ENCODE measurements at places on chromosomes 11 and 22.

DNA sequence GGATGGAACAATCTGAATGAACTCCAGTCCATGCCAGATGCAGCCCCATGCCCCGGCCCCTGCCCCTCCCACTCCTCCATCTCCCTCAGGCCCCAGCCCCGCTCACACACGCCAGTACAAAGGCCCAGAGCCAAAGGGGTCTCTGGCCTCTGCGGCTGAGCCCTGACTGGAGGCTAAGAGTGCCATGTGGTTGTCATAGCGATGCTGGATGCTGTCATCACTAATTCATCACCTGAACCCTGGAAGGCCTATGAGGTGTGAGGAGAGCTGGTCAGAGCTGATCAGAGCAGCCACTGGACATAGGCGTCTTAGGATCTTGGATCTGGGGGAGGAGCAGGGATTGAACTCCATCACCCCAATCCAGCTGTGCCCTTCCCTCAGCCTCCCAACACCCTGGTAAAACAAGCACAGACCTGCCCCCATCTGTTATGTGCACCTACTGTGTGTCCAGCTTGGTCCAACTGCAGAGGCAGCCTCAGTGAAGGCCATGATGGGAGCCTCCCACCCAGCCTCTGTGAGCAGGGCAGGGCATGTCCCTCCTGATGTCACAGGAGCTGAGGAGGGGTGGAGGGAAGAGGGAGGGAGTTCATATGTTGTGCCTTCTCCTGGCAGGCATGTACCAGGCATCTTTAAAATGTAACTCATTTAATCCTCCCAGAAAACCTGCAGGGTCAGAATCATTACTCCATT is 16.7 kb downstream of the PDE2A start:
- no peak for DNase-seq

GRCh38 chr11:110631551-110631950 is 80.7 kb downstream of the ARHGAP20 start:
- no peak for DNase-seq

DNA sequence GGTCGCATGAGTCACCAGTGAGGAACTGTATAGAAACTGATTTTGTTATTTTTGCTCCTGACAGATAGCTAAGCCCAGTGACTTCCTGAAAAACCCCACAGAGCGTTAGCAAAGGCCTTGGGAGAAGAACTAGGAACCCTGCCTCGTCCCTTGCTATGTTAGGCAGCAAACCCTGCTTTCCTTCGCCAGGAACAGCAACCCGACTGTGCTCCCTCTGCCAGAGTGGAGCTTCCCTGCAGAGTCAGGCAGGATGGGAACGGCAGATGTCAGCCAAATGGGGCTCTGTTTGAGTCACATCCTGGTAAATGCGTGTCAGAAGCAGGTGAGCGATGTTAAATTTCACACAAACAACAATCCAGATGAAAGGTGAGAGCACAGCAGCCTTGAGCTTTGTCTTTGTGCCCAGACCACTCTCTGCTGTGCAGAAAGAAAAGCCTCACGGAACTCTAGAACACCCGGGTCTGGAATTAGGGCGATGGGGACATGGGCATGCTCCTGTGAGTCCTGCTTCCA is 186.6 kb downstream of the ADAMTS15 start:
- DNase-seq, result no peak

DNA sequence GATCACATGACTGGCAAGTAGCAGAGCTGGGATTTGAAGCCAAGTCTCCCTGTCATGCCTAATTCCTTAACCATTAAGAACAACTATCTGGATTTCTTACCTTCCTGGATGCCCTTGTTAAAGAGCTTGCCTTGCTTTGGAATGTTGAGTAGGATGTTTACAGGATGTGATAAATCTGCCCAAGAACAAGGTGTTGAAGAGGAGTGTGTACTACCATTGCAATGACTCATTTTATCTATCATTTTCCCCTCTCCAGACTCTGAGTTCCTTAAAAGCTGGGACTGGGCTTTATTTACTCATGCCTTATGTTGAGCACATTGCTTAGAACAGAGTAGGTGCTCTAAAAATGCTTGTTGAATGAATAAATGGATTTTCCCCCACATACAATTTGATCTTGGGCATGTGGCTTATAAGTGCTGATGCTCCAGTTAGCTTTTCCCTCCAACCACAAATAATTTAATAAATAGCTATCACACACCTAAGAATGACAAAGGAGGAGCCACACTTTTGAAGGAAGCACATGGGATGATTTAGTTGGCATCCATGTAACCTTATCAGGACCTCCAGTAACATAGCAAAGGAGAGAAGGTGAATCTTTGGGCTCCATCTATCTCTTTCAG is 268.6 kb upstream of the SESN3 start:
- DNase-seq, result no peak

DNA sequence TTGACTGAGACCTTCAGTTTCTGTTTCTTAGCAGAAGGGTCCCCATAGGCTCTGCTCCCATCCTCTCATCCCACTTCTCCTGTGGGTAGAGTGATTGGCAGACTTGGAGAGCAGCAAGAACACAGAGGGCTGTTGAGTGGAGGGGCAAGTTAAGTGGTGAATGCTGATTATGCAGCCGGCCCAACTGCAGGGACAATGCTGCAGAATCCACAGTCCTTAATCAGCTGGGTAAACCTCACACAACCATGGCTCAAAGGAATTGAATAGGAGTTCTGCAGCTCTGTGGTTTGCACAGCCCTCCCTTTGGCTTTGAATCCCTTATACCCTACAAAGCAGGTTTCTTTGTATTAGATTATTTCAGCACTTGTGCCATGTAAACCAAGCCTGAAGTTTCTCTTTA is 161.1 kb downstream of the NAV2 start:
- DNase-seq, result no peak

DNA sequence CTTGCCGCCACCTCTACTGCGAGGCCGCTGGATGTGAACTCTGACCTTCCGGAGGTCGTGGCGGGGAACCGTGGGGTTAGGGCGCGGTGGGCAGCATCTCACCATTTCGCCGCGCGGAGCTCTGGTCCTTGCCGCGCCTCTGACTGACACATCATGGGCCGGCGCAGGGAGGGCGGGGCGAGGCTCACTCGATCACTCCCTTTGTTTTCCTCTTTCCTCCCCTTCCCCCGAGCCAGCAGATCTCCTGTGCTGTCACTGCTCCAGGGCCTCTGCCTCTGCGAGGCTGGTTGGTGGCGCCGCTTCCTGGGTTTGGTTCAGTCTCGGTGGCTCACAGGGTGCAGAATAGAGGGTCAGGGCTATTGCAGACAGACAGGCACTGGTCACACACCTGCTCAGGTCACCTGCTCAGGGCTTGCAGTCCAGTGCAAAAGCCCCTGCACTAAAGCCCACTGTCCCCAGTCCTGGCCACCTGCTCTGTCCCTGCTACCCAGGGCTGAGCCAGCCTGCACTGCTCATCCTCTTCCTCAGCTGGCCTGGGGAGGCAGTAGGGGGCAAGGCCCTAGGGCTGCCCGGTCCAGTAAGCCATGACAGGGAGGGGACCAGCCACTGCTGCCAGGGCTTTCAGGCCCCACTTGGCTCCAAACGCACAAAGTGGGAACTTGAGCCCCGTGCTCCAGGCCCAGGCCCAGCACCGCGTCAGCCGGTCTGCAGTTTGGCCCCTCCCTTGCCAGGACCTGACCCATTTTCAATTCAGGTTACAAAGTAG is 36.2 kb downstream of the PISD start:
- no peak for DNase-seq

- no peak for DNase-seq
Observed at GRCh38 chr11:86120807-86121206, 51.9 kb upstream of the PICALM start.

GRCh38 chr11:22276535-22276934 is 61.6 kb upstream of the SLC17A6 start:
- DNase-seq, result no peak

GRCh38 chr11:64571410-64572091 is 19.5 kb upstream of the SLC22A12 start:
- DNase-seq, result no peak

GRCh38 chr11:71936825-71937224 is 8.0 kb downstream of the RNF121 start:
- DNase-seq, result no peak

DNA sequence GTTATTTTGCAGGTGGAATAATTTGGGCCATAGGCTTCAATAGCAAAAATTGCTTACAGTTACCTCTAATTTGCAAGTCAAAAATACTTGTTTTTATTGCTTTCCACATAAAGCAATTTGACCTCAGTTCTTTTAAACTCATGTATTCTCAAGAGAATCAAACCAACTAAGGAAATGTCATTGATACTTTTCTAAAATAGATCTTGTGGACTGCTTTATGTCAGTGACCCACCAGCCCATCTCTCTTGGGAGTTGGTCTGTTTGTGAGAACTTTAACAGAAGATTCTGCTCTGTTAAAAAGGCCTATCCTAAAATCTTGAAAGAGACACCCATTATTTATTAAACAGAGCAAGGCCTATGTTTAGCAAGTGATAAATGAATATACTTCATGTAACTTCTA is 75.2 kb downstream of the DDIAS start:
- no peak for DNase-seq

- no peak for DNase-seq
Observed at GRCh38 chr11:8232849-8233606, 30.6 kb downstream of the LMO1 start.

- DNase-seq, result no peak
Observed at GRCh38 chr11:1458340-1459218, 28.0 kb downstream of the MOB2 start.

GRCh38 chr11:118845369-118845768 is 38.3 kb upstream of the CXCR5 start:
- DNase-seq, result no peak

- no peak for DNase-seq
Observed at GRCh38 chr11:93744669-93745004, 3.2 kb downstream of the C11orf54 start.

GRCh38 chr11:2717561-2718325 is 17.9 kb upstream of the KCNQ1OT1 start:
- DNase-seq, result no peak

DNA sequence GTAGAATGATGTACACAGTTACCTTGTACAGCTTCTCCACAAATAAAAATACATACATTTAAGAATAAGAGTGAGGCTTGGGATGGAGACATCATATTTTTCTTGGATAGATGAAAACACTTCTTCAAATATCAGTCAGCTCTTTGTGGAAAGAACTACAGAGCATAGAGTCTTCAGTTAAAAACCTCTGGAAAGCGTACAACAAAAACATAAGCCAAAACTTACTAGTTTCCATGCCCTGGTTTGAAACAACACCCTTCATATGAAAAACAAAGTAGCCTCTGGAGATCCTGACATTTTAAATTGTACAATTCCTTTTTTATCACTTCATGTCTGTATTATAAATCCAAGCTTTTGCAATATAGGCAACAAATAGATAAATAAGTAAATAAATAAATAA is 7.0 kb upstream of the CEP126 start:
- no peak for DNase-seq

GRCh38 chr11:117870103-117870952 is 6.1 kb downstream of the FXYD6 start:
- DNase-seq, result no peak

DNA sequence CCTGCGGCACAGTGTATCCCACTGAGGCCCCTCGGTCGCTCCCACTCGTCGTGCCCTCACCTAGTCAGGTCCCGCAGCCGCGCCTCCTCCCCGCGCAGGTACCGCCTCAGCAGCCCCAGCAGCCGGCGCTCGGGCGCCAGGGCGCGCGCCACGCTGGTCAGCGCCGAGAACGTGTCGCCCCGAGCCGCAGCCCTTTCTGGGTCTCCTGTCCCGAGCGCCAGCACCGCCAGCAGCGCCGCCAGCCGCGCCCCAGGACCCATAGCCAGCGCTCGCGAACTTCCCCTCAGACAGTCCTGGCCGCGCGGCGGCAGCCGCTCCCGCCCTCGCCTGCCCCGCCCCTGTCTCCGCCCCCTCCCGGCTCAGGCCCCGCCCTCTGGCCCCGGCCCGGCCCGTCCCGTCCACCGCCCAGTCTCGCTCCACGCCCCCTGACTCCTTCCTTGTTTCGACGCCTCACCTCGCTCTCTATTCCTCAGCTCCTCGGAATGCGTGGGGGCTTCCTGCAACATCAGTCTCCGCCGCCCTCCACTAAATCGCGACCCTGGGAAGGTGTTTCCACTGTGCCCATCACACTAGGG is at the start of gene P4HA3:
Gene P4HA3, minus strand, starts transcription at position 289 of the 575 bp plus-strand sequence. Its CDS starts 29 bp downstream, at position 260.
- DNase-seq, result no peak

DNA sequence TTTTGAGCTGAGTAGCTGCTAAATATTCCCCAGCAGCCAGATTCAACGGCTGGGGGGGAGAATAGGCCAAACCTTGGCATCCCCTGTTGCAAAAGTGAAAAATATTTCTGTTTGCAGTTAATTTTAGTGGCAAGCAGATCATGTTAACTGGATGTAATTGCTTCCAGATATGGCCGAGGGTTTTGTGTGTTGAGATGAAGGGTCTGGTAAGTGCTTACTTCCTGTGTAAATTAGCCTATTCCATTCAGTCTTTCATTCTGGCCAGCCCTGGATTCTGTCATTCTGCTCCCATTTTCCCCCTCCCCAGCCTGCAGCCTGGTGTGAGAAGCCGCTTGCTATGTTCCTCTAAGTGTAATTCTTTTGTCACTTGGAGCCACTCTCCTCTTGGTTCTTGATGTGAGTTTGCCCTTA is 17.4 kb downstream of the ZBTB16 start:
- DNase-seq, result no peak

DNA sequence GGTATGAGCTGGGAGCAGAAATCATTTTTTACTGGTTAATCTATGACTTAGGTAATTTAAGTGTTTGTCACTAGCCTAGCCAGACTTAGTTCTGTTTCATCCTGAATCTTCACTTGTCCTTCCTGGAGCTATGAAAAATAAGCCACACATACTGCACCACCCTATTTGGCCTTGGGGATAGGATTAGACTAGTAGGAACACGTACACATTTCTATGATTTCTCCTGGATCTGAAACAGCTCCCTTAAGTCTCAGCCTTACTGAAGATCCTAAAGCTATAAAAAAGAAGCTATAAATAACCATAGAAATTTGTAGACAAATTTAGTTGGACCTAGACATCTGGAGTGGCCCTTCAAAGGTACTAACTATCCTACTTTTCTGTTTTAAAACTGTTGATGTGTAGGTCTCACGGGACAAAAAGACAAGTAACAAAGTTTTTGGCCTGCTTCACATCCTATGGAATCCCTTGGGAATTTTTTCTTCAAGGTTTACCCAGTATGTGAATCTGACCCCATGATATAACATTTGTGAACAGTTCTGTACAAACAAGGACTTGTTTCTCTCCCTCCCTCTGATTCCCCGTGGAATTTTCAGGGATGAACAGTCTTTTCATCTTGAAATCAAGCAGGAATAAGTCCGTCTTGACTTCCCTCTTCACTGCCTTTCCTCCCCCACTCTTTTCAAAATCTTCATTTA is 275.0 kb downstream of the FAM76B start:
- no peak for DNase-seq

- no peak for DNase-seq
Observed at GRCh38 chr11:107731941-107732688, 20.3 kb upstream of the SLN start.

All from esophagus squamous epithelium (tissue), 5 donors.